ENCODE measurements at places on chromosomes 11 and 22. TPM values are rescaled to one million over a fixed set of nuclear protein-coding genes. Genes with fewer than 3 reads are reported as not detected.

The FAM180B gene
- total RNA-seq, result not detected

The SEZ6L gene
- total RNA-seq, result not detected

DNA sequence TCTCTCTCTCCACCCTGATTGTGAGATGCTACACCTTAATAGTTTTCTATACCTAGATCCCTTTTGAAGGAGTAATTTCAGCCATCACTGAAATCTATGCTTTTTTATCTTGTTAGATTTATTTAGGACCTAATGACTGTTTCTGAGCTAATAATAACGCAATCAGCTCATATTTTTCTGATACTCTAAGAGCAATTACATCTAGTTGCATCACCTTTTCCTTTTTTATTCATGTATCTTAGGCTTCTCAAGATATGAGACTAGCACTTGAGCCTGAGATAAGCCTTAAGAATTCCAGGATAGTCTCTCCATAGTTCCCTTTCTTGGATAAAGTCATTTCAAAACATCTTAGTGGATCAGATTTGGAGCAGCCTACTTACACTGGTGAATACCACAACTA, 25.1 kb upstream of the CAVIN3 start:
- no peaks in the 10 kb centered on the region for H3K27me3 ChIP-seq
- no peak overlapping the region for H3K4me3 ChIP-seq
- H3K4me1 ChIP-seq, result no peaks in the 10 kb centered on the region
- H3K27ac ChIP-seq, result no peak overlapping the region
- H3K36me3 ChIP-seq, result no peaks in the 10 kb centered on the region

DNA sequence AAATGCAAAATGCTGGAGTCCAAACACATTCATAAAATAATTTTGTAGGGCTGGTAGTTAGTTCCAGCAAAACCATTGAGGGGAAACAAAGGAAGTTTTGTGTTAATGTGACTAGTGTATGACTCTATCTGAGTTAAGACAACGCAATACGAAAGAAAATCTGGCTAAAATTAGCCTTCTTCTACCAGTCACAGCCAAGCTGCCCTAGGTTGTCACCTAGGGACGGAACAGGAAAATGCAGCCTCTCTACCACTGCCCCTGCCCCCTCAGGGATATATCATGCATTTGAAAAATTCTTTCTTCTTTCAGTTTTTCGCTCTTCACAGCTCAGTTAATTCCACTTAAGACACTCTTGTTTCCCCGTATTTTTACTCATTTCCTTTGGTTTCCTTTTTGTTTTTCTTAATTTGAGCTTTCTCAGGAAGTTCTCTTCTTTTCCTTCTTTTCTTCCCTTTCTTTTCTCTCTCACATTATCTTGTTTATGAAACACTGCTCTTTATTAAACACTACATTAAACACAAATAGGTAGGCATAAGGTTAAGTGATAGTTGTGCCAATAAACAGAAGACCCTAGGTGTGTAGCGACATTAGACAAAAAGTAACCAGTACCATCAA, 30.6 kb downstream of the KIRREL3 start:
- H3K4me3 ChIP-seq, result peak overlapping the region; percentile 13
- peaks cover 8% of the 10 kb centered on the region for H3K4me1 ChIP-seq
- peak overlapping the region; percentile 43 for H3K27ac ChIP-seq
- no peaks in the 10 kb centered on the region for H3K27me3 ChIP-seq
- peak; percentile 69 for DNase-seq

GRCh38 chr11:4086575-4087353, 7.8 kb upstream of the RRM1 start:
- DNase-seq, result no peak
- H3K4me1 ChIP-seq, result peaks cover 6% of the 10 kb centered on the region
- H3K4me3 ChIP-seq, result no peak overlapping the region
- H3K27me3 ChIP-seq, result no peaks in the 10 kb centered on the region
- H3K27ac ChIP-seq, result no peak overlapping the region

Measured in osteoblast (primary cell).